ENCODE measurements at places on chromosomes 1 and 21.

DNA sequence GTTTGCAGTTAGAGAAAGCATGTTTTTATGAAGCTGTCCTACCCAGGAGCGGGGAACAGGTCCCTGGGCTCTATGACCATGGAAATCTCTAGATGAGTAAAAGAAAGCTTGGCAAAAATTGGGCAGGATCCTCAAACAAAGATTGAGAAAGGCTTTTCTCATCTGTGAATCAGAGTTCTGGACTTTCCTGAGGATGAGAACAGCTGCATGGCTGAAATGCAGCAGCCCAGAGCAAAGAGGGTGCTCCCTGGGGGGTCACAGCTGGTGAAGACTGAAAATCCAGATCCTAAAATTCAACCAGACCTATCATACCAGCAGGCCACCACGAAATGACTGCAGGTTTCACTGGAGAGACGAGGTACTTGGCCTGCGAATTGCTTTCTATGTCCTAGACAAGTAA lies 65.7 kb upstream of the APP start:
- DNase-seq, result no peak

GRCh38 chr21:14630556-14631069 lies 84.5 kb upstream of the SAMSN1 start:
- peak; percentile 17 for DNase-seq

- DNase-seq, result peak; percentile 71
These were observed 66.6 kb downstream of the FAM163A start for GRCh38 chr1:179809506-179810366.

GRCh38 chr1:237864338-237865244 lies 26.1 kb downstream of the ZP4 start:
- peak; percentile 45 for DNase-seq
